ENCODE measurements at places on chromosomes 16 and 17.

- no peak for DNase-seq
Measured at GRCh38 chr16:10558746-10559641, 21.4 kb downstream of the EMP2 start.

DNA sequence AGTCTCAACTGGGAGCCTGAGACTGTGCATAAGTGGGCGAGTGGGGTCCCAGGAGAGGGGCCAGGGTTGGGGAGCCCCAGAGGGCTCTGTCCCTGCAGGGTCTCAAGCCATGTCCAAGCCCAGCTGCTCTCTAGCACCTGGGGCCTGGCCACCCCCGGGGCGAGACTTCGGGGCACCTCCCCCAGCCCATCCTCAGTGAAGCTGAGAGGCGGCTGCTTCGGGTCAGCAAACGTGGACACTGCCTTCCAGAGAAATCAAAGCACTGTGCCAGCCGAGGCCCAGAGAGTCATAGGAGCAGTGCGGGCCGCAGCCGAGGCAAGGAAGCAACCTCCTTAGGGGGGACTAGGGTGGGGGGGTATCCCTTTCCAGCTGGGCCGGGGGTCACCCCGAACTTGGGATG lies 77.5 kb downstream of the ENGASE start:
- no peak for DNase-seq

GRCh38 chr17:14311186-14311705 lies 10.4 kb downstream of the HS3ST3B1 start:
- DNase-seq, result no peak

DNA sequence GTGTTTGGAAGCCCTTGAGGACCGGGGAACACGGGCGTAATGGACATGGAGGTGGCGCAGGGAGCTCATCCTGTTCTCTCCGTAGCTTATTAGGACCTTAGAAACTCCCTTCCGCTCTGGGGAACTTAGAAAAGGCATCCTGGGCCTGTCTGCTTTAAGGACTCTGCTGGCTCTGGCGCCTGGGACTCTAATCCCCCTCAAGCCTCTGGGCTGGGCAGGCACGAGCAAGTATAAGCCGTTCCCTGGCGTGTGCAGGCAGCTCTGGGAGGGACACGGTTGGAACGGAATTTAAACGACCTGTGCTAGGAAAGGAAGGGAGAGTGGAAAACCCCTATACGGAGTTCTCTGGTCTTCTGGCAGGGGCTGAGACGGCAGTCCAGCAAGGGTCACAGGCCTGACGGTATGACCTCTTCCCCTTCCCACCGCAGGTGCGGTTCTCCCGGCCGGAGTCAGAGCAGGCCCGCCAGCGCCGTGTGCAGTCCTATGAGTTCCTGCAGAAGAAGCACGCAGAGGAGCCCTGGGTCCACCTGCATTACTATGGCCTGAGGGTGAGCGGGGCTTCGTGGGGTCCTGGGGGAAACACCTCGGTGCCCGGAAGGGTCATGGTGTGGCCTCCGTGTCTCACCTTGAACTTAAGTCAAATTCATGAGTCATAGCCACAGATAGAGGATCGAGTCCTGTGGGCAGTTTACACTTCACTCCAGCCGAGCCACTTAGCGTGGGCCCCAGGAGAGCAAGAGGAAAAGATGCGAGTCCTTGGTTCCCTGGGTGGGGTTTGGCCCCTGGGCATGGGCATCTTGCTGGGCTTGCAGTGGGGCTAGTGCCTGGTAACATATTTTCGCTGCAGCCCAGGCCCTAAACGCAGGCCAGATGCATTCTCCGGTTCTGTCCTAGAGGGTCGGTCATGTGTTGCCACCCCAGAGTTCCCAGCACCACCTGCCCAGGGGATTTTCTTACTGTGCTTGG lies 17.7 kb downstream of the POLR3E start:
- no peak for DNase-seq

DNA sequence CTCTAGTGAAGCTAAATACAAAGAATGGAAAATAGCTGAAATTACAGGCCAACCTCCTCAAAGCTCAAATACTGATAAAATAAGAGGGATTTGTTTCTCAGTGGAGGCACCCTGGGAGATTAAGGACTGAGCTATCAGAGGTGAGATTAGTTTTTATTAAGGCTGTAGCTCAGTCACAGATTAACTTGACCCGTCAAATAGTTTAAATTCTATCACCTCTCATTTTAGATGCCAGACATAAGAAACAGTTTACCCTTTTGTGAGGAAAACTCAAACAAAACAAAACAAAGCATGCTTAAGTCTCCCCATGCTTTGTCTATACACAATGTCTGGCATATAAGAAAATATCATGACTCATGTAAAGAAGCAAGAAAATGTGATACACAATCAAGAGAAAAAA lies 208.3 kb upstream of the PMFBP1 start:
- no peak for DNase-seq

- peak; percentile 82 for DNase-seq
Measured at GRCh38 chr17:43673516-43674323, 12.0 kb upstream of the MEOX1 start.

Data from KBM-7 (cell line).